ENCODE measurements at places on chromosomes 12 and 14. TPM values are rescaled to one million over a fixed set of nuclear protein-coding genes. Genes with fewer than 3 reads are reported as not detected.

The CCDC196 gene
- total RNA-seq, result not detected

The AGAP2 gene
- total RNA-seq, result 0.80 TPM

The RECQL gene
- 48.1 TPM for total RNA-seq

The MYG1 gene
- 61.8 TPM for total RNA-seq

The GTF2A1 gene
- total RNA-seq, result 16.0 TPM

The CLEC6A gene
- total RNA-seq, result not detected

The IGF1 gene
- total RNA-seq, result not detected

The GOLGA5 gene
- 36.3 TPM for total RNA-seq

Measured in hair follicular keratinocyte (primary cell).